ENCODE measurements at places on chromosomes 6 and 20. TPM values are rescaled to one million over a fixed set of nuclear protein-coding genes. Genes with fewer than 3 reads are reported as not detected.

Gene OGFR
- 60.6 TPM for total RNA-seq

Gene C6orf58
- total RNA-seq: not detected

Gene ADAM33
- 9.6 TPM for total RNA-seq

Gene SLC22A7
- not detected for total RNA-seq

Gene PRPH2
- 2.6 TPM for total RNA-seq

Gene CENPW
- 5.0 TPM for total RNA-seq

DNA sequence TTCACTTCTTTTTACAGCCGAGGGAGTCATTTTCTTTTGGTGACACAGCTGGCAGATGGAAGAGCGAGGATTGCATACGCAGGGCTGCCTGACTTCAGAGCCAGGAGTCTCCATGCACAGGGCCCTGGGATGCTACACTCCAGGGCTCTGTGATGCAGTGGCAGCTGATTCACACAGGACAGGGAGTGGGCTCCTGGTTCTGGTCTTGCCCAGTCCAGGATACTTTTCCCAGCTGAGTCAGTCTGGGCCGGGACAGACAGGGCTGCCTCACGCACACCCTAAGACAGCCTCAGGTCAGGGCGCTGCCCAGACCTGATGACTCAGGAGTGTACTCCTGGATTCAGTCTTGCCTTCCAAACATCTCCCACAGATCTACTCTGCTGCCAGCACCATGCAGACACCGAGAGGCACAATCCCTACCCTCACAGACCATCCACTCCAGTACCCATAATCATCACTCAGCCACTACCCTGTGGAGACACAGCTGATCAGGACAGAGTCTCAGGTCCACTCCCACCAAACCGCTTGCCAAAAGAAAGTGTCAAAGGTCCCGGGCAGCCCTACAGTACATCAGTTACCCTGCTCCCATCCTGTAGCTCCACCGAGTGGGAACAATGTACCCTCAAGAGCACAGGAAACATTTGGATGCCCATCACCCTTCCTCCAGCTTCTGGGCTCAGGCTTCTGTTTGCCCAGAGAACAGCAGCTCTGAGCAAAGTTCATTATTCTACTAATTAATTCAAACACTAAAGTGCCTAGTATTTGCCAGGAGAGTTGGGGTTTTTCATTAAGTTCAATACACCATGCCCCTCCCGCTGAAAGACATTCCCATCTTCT lies 11.5 kb downstream of the SDC4 start:
- H3K27ac ChIP-seq: peak overlapping the region; percentile 89
- H3K4me3 ChIP-seq: no peak overlapping the region
- DNase-seq: no peak
- no peaks in the 10 kb centered on the region for H3K27me3 ChIP-seq
- peaks cover 11% of the 10 kb centered on the region for H3K4me1 ChIP-seq

- H3K36me3 ChIP-seq: no peaks in the 10 kb centered on the region
- DNase-seq: peak; percentile 42
- H3K4me1 ChIP-seq: no peaks in the 10 kb centered on the region
- H3K27ac ChIP-seq: peak within 1 kb of the TSS; percentile 91
Observed at GRCh38 chr6:137044366-137045221, at the start of gene IL20RA. Gene IL20RA (minus strand): TSS chr6:137044965. CDS start chr6:137044728, 237 bp downstream.

DNA sequence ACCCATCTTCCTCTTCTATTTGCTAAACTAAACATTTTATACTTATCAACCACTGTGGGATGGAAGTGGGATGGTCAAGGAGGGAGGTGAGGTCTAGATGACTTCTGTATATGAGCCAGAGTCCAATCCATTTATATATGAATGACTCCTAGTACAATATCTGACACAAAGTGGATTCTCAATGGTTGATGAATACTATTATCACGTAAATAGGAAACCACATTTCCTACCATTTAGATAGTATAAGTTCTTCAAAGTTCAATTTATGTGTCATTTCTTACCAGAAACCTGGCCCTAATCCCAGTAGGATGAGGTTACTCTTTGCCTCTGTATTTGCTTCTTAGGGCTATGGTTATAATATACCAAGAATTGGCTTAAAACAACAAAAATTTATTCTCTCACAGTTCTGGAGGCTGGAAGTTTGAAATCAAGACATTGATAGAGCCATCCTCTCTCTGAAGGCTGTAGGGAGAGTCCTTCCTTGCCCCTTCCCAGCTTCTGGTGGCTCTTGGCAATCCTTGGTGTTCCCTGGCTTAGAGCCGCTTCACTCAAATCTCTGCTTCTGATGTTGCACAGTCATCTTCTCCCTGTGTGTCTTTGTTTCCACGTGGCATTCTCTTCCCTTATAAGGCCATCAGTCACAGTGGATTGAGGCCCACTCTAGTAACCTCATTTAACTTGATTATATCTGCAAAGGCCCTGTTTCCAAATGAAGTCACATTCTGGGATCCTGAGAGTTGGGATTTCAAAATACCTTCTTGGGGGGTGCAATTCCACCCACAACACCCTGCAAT lies 41.0 kb upstream of the RAB23 start:
- H3K27ac ChIP-seq: no peak overlapping the region
- peaks cover 33% of the 10 kb centered on the region for H3K4me1 ChIP-seq
- no peak overlapping the region for H3K4me3 ChIP-seq
- no peak for DNase-seq
- H3K27me3 ChIP-seq: no peaks in the 10 kb centered on the region
- no peaks in the 10 kb centered on the region for H3K36me3 ChIP-seq

DNA sequence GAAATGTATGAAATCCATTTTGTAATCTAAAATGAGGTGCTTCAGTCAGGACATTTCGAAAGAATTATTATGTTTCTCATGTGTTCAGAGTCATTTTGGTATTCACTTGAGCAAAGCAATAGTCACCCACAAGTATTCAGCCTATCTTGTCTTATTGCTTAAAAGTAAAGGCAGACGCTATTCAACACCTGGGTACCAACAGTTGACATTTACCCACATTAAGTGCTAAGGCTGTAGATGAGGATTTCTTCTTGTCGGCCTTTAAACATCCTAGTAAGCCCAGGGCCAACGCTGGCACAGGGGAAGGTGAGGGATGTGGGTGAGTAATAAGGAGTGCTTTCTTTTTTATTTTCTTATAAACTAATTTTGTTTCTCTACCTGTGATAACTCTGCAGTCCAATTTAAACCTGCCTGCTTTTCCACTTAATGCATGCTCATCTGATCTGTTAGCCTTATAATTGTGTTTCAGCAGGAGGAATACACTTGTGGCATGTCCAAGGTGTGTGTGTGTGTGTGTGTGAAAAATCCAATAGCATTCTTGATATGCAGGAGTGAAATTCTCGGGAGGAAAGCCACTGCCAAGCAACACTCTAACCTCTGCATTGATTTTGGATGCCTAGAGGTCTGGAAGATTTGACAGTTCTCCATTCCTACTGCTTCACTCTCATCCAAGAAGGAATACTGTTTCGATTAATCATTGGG lies 252.0 kb downstream of the SOX4 start:
- no peaks in the 10 kb centered on the region for H3K27me3 ChIP-seq
- H3K27ac ChIP-seq: peak overlapping the region; percentile 45
- H3K4me1 ChIP-seq: peaks cover 25% of the 10 kb centered on the region
- no peak for DNase-seq
- H3K36me3 ChIP-seq: no peaks in the 10 kb centered on the region

GRCh38 chr6:72702421-72702820 lies 80.6 kb downstream of the KCNQ5 start:
- no peaks in the 10 kb centered on the region for H3K27me3 ChIP-seq
- no peak for DNase-seq
- H3K4me1 ChIP-seq: no peaks in the 10 kb centered on the region
- no peak overlapping the region for H3K4me3 ChIP-seq

- H3K4me1 ChIP-seq: no peaks in the 10 kb centered on the region
- H3K4me3 ChIP-seq: no peak overlapping the region
- no peak overlapping the region for H3K27ac ChIP-seq
- H3K36me3 ChIP-seq: no peaks in the 10 kb centered on the region
Observed at GRCh38 chr20:15889061-15889460, 684.2 kb downstream of the KIF16B start.

DNA sequence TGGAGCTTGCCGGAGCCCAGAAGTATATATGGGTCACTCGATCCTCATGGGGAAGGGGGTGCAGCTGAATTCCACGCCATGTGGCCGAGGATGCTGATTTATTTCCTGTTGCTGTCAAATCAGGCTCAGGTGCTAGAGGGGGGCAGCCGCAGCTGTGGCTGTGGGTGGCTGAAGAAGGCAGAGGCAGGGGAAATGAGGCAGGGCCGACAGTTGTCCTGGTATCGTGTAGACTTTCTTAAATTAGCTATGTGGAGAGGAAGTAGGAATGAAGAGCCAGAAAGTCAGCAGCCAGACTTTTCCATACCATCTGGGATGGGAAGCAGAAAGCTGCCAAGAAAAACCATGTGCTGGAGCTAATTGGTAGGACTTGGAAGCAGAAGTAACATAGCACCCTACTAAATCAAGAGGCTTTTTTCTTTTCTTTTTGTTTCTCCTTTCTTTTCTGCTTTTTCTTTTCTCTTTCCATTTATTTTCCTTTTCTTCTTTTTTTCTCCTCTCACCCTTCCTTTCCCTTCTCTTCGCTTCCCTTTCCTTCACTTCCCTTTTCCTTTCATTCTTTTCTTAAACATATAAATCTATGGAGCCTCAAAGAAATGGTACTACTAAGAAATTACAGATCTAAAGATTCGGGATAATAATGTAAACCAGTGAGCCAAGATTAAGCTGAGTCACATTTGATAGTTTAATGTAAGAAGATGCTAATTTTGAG lies 90.6 kb upstream of the CD83 start:
- H3K27ac ChIP-seq: no peak overlapping the region
- H3K4me3 ChIP-seq: no peak overlapping the region
- no peaks in the 10 kb centered on the region for H3K36me3 ChIP-seq
- DNase-seq: no peak
- no peaks in the 10 kb centered on the region for H3K4me1 ChIP-seq

GRCh38 chr20:57813509-57814269 lies 103.9 kb upstream of the PMEPA1 start:
- no peaks in the 10 kb centered on the region for H3K27me3 ChIP-seq
- no peaks in the 10 kb centered on the region for H3K36me3 ChIP-seq
- peak; percentile 43 for DNase-seq
- no peak overlapping the region for H3K27ac ChIP-seq
- H3K4me1 ChIP-seq: peaks cover 12% of the 10 kb centered on the region
- H3K4me3 ChIP-seq: no peak overlapping the region

DNA sequence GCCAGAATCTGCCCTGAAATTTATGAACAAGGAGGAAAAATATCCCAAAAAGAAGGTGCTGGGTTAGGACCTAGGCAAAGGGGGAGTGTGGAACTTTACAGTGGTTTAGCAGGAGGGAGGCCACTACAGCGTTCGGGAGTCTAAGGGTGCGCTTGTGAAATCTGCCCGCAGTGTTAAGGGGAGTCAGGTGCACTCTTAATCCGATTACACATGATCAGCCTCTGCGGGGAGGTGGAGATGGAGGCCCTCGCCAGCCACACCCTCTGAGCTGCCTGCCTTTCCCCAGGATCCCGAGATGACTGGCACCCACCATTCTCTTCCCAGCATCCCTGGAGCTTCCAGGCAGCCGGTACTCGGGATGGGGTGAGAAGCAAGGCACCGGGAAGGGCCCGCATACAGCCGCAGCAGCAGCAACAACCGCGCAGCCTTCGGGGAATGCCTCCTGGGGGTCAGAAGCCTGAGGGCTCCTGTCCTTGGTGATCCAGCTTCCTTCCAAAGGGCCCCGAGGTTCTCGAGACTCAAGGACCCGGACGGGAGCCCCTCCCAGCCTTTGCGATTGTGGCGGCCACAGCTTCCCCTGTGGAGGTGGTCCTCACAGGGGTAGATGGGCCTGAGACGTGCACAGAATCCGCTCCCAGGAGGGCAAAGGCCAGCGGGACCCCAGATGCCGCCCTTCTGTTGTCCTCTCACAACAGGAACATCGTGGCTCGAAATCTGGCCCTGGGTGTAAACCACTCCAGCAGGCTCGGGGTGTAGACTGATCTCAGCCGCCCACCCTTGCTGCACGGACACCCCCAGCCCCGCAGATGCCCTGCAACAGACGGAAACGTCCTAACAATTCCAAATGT lies 57.3 kb upstream of the CST7 start:
- H3K27me3 ChIP-seq: no peaks in the 10 kb centered on the region
- H3K4me3 ChIP-seq: no peak overlapping the region
- no peak for DNase-seq
- H3K4me1 ChIP-seq: no peaks in the 10 kb centered on the region
- H3K27ac ChIP-seq: no peak overlapping the region

- H3K27me3 ChIP-seq: no peaks in the 10 kb centered on the region
- H3K4me3 ChIP-seq: no peak overlapping the region
- no peaks in the 10 kb centered on the region for H3K4me1 ChIP-seq
- H3K27ac ChIP-seq: no peak overlapping the region
- no peaks in the 10 kb centered on the region for H3K36me3 ChIP-seq
Observed at GRCh38 chr6:11412011-11412424, 125.5 kb upstream of the TMEM170B start.

- no peak overlapping the region for H3K27ac ChIP-seq
- no peak for DNase-seq
- H3K4me3 ChIP-seq: no peak overlapping the region
- no peaks in the 10 kb centered on the region for H3K36me3 ChIP-seq
- H3K27me3 ChIP-seq: no peaks in the 10 kb centered on the region
Observed at GRCh38 chr6:147033267-147033666, 170.9 kb upstream of the STXBP5 start.

DNA sequence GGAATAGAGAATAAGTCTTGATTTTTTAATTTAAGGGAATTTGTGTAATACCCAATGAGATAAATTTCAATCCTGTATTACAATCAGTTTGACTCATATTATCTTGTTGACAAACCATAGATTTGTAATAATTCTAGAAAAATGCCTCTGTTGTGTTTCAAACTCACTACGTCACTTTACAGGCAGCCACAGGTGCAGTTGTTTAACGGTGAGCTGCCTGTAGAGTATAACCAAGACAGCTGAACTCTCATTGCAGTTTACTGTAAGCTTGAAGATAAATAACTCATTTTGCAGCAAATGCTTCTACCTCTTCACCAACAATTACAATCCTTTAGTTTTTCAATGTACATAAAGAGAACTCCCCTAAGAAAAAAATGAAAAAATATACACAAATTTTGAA lies 114.3 kb downstream of the PRKN start:
- H3K36me3 ChIP-seq: no peaks in the 10 kb centered on the region
- no peak for DNase-seq
- H3K4me3 ChIP-seq: no peak overlapping the region
- H3K4me1 ChIP-seq: peaks cover 4% of the 10 kb centered on the region
- H3K27ac ChIP-seq: no peak overlapping the region

DNA sequence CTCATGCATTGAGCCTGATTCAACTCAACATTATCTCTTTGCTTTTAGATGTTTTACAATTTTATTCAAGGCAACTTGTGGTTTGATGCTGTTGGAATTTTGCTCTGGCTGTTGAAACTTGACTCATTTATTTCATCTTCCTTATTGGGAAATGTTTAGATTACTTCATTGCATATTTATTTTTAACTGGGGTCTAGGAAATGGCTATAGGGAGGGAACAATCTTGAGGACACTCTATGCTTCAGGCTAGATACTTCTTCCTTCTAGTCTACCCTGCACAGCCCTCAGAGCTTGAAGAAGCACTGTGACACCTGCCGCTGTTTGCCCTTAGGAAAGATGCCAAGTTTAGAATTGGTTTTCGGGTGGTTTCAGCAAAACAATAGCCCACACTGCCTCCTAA lies 183.4 kb downstream of the ADGRG6 start:
- no peaks in the 10 kb centered on the region for H3K36me3 ChIP-seq
- H3K27me3 ChIP-seq: no peaks in the 10 kb centered on the region
- no peak for DNase-seq
- H3K27ac ChIP-seq: no peak overlapping the region
